Stimulated activated CD8-positive, alpha-beta memory T cell treated with anti-CD3 and anti-CD28 coated beads, Interleukin-7, amount 100 ng/mL, for 48 hours (primary cell): ENCODE measurements at places on chromosomes 1 and 21.

DNA sequence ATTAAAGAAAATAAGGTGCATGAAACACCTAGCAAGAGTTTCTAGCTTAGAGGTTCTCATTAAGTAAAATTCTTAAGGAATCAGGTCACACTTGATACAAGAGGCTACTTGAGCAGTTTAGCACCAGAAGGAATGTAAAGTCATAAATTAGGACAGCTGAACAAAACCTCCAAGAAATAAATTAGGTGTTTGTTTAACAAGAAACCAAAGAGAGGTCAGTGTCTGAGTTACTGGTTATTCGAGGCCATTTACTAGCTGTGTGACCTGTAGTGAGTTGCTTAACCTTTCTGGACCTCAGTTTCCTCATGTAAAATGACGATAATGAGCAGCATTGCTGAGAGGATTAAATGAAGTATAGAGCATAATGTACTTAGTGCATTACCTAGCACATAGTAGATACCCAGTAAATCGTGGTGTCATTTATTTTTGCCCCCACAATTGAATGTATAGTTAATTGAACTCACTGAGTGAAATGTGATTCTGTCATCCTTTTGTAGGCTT, 908 bp upstream of the ELK4 start:
- no peak for DNase-seq

GRCh38 chr1:21320410-21321108, 30.3 kb upstream of the ECE1 start:
- DNase-seq, result no peak

DNA sequence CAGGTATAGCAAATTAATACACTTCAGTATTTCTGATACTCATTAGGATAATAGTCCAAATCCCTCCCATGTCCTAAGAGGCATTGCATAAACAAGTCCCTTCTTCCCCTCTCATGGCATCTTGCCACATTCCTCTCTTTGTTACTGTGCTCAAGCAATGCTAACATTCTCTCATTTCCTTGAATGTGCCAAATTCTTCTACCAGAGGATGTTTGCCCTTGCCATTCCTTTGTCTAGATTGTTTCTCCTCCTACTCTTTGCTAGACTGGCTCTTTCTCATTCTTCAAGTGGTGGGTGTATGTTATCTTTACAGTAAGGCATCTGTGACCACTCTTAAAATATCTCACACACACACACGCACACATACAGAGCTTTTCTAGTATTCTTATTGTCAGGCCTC, 621.0 kb upstream of the CXADR start:
- no peak for DNase-seq

- no peak for DNase-seq
Observed at GRCh38 chr1:7476861-7477547, 294.1 kb upstream of the VAMP3 start.

- no peak for DNase-seq
Observed at GRCh38 chr1:119114786-119115185, 25.7 kb downstream of the WARS2 start.

DNA sequence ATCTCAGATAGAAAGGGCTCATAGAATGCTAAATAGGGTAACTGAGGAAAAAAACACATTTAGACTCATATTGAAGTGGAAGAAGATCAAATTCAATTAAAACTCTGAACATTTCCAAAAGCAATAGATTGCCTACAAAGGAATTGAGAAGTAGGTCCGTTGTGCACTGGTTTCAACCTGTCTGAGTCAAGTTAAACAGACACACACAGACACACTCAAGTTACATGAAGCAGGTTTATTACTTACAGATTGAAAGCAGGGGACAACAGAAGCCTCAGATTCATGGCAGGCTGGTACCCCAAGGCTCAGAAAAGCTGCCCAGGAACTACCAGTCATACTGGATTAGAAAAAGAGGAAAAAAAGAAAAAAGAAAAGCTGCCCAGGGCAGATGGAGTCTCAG, 20.7 kb upstream of the S100A2 start:
- DNase-seq, result no peak

DNA sequence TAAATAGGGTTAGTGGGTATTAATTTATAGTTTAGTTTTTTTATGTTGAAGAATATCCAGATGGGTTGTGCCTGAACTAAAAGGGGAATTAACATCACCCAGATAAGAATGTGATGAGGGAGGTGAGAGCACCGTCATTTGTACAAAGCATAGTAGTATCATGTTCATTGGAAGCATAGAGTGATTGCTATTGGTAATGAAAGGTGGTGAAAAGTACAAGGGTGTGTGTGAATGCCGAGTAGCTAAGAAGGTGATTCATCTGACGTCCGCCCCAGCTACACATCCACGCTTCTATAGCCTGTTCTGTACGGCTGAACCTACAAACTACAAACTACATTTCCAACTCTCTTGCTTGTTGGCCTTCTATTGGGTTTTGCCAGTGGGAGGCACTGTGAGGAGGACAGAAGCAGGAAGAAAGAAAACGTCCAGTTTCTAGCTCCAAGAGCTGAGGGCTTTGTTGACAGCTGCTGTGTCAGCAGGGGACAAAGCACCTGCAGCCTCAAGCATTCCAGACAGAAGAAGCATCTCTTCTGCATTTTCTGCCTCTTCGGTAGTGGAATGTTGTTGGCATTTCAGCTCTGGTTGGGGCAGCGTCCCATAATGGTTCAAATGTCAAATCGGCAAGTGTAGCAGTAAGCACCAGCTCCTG, 404.8 kb downstream of the KCTD3 start:
- DNase-seq, result no peak

- DNase-seq, result no peak
Observed at GRCh38 chr1:209433649-209434031, 149.9 kb upstream of the CAMK1G start.

- DNase-seq, result no peak
Observed at GRCh38 chr1:202540448-202540847, 169.8 kb downstream of the SYT2 start.

GRCh38 chr1:24745711-24746413, 615 bp downstream of the CLIC4 start:
- no peak for DNase-seq

- DNase-seq, result no peak
Observed at GRCh38 chr1:202275061-202275770, 66.5 kb downstream of the UBE2T start.

DNA sequence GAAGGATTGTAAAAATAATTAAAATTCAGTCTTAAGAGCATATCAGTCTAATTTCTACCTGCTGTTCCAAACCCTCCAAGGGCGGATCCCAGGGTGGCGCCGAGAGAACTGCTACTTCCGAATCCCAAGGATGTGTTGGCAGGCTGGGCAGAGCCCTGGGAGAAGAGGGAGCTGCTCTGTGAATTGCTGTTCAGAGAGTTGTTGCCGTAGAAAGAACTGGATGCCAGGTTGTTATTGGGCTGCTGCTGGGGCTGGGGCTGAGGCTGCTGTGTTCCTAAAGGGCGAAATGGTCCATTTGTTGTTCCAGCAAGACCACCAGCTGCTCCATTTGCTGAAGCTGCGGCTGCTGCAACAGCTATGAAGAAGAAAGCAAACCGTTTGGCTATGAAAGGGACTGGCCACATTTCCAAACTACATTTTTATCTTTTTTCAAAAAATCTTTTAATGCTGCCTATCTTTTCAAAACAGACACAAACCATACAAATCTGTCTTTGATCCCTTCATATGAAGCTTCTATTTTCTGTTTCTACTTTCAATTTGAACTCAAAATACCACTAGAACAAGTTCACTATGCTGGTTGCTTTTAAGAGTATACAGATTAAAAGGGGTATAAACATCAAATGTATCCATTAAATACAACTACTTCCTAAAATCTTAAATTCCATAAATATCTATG, 57.5 kb upstream of the SDC3 start:
- no peak for DNase-seq

GRCh38 chr1:29523576-29523975, 287.3 kb downstream of the PTPRU start:
- no peak for DNase-seq

GRCh38 chr21:27423038-27423437, 456.1 kb upstream of the ADAMTS5 start:
- no peak for DNase-seq

- DNase-seq, result no peak
Observed at GRCh38 chr1:53462769-53463501, 3.7 kb downstream of the DMRTB1 start.

- DNase-seq, result no peak
Observed at GRCh38 chr1:50970931-50971582, 1.0 kb downstream of the CDKN2C start.

GRCh38 chr21:37446552-37446951, 80.0 kb downstream of the DYRK1A start:
- no peak for DNase-seq

DNA sequence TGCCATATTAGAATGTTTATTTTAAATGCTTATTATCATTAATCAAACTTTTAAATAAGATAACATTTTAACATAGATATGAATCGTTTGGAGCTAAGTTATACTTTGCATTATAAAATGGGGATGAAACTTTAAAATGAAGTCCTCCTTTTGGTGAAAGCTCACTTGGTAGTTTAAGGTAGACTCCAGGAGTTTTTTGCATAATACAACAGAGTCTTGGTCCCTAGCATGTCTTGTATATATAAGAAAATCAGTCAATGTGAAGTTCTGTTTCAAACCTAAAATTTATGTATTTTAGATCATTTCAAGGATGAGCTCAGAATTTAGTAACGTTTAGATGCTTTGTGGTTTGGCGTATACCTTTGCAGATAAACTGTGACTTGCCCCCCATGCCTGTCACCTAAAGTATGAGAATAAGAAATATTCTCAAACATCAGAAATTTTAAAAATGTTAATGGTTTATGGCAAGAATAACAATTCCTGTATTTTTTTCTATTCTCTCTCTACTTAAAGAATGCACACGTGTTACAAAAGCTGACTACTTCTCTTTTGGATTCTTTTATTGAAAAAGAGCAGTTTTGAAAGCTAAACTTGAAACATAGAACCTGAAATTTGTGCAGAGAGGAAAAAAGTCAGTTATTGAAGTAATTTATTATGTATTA, 3.8 kb downstream of the NFIA start:
- no peak for DNase-seq

DNA sequence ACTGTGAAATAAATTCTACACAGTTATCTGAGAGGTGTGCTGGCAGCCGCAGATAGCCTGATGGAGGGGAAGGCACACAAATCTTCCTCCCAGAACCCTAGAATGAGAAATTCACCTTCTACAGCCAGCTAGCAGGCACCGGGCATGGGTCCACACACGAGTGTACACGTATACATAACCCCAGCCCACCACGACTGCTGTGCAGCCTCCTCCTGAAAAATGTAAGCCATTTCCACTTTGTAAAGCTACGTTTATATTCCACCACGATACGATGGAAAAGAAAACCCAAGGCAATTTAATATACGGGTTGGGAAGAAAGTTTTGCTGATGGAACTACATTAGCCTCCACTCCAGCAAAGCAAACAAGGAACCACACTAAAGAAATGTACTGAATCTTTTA, 1.8 kb downstream of the BTG3 start:
- no peak for DNase-seq

DNA sequence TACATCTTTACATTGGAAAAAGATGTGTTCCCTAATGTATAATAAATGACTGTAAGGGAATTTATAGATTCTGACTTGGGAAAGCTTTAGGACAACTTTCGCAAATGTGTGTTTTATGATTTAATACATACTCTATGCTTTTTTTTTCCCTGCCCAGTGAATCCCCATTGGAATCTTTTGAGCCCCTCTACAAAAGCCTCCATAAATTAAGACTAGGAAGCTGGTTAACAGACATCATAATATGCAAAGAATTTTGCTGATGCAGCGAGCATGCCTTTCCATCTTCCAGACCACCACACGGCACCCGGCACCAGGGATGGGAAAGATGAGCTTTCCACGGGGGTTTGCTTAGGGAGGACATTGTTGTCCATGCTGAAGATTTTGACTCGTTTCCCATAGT, 156.1 kb upstream of the IVNS1ABP start:
- DNase-seq, result no peak

GRCh38 chr21:40507978-40508377, 339.0 kb downstream of the DSCAM start:
- no peak for DNase-seq

- DNase-seq, result no peak
Observed at GRCh38 chr1:156115514-156116374, 1.2 kb downstream of the LMNA start.

DNA sequence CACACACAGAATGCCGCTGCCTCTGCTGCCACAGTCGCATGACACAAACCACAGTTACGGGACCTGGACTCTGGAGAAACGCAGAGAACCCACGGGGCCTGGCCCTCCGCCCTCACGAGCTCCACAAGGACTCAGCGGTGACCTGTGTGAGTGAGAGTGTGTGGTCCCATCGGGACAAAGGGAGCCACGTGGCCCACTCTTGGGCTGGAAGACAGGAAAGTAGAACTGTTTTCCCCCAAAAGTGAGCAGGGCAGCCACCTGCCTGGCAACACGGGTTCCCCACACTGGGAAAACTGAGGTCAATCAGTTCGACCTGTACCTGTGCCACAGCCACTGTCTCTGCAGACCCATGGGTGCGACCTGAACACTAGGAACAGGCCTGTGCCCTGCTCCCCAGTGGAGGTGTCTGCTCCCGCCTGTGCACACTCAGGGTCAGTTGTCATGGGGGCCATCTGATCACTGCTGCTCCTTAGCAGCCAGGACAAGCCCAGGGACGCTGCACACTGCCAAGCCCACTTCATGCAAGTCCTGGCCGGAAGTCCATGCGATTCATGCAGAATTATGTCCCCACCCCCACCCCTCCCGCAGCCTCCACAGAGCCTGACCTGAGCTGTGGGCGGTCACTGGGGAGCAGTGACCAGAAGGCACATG, 54.4 kb upstream of the ADARB1 start:
- DNase-seq, result no peak

DNA sequence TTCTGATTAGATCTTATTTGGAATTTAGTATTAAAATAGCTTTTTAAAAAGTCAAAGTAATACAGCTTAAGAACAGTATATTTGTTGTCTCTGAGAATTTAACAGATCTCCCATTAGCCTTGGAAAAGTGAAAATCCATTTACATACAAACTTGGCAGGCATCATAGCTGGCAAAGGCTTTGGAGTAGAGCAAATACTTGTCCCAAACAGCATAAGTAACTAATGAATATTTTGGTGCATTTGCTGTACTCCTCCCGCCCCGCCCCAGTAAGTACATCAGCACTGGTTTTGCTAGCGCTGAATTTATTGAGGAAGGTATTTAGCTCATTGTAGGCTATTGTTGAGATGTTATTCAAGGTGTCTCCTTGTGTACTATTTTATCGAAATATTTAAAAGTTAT, 417.7 kb upstream of the KAZN start:
- no peak for DNase-seq

- no peak for DNase-seq
Observed at GRCh38 chr1:36457691-36458090, 6.5 kb downstream of the MRPS15 start.

- DNase-seq, result no peak
Observed at GRCh38 chr1:211738096-211738690, 62.8 kb upstream of the NEK2 start.

GRCh38 chr1:227059076-227059475, 119.0 kb downstream of the COQ8A start:
- DNase-seq, result no peak

GRCh38 chr1:222225316-222225691, 322.6 kb downstream of the HHIPL2 start:
- DNase-seq, result no peak

GRCh38 chr1:39324888-39325287, 120.4 kb downstream of the MACF1 start:
- DNase-seq, result no peak
